Right forelimb (tissue), 1 donor: ENCODE measurements at places on chromosomes 7 and 10.

DNA sequence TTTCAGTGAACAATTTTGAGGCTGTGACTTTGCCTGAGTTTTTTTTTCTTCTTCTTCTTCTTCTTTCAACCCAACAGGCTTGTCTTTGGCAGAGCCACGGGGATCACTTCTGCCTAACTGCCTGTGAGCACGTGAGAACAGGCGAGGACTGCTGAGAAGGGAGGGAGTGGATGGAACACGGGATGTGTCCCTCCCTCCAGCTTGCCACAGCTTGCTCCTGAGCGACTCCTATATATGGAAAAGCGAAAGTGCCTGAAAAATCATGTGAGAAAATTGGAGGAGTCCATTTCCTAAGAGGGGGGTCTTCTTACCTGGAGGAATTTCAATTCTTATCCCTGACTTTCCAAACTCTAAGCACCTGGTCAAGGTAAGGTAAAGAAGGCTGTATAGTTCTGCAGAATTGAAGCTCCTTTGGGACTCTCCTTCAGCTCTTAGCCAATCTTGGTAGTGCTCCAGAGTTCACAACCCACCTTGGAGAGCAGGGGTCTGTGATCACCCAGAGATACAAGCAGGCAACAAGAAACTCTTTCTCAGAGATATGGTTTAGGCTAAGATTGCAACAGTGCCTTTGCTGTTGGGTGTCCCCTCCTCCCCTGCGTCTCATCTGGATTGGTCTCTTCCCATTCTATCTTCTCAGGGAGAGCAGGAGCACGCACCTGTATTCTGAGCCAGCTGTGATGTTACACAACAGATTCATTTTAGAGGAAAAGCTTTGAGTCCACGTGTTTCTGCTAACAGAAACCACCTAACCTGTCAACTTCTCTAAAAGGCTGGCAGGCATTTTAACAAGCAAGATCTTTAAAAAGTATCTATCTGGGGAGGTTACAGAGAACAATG, at the start of gene MAT1A:
TSS of gene MAT1A (minus strand) at position 208 of the 837 bp plus-strand sequence. CDS start 235 bp downstream, outside the sequence.
- no peak for DNase-seq

DNA sequence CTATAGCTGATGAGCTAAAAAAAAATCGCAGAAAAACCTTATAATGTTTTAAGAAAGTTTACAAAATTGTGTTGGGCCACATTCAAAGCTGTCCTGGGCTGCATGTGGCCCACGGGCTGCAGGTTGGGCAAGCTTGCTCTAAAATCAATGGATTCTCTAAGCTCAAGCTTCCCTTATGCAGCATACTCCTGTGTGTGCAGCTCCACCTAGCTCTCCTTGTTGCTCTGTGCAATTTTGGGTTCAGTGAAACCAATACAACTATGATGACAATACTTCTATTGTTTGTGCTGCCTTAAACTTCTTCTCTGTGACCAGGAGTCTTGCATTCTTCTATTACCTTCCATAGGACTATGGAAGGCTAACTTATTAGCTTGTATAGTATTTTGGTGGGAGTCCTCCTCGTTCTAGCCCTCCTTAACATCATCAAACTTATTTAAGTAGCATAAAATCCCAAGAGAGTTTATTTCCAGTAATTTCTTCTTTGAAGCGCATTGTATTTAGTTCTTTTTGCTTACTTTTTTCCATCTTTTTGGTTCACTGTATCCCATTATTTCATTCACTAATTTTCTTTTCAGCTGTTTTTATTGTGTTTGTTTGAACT, 170.9 kb upstream of the SMIM30 start:
- DNase-seq, result no peak

DNA sequence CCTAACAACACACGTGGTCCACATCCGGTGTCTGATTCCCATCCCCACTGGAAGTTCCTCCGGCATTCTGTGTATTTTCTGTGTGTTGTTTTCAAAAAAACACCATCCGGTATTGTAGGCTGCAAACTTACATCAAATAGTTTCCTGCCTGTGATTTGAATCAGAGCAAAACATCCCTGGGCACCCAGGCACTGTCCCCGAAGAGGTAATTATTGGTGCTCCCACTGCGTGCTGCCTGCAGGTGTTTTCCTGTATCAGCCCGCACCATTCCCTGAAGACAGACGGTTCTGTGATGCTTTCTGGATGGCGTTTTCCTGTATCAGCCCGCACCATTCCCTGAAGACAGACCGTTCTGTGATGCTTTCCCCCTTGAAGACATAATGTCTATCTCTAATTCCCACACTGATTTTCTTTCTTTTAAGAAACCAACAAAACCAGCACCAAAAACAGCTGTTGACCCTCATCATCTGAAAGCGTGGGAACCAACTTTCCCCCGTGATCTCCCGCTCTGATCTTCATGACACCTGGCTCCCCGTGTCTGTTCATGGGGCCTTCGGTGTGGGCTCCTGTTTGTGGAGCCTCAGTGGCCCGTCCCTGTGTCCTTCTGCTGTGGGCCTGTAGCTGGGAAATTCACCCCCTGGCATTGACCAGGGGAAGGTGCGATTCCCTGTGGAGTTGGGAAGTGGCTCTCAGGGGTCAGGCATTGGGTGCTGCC, 205.3 kb downstream of the ADARB2 start:
- no peak for DNase-seq

GRCh38 chr10:77409697-77410471, 227.7 kb downstream of the KCNMA1 start:
- no peak for DNase-seq

GRCh38 chr10:96415891-96416554, 57.2 kb upstream of the OPALIN start:
- no peak for DNase-seq

DNA sequence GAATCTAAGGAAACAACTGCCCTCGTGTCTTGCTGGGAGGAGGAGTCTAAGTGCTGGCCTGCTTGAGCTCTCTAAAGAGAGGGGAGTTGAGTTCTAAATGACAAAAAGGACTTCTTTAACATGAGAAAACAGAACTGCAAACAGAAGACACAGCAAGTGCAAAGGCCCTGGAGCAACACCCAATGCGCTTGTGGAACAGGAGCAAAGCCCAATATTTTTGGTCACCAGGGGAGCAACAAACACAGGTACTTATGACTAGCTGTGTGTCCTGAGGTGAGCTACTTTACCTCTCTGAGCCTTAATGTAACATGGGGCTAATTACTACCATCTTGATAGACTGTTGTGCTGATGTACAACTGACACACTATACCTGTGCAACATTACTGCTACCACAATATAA, 634.3 kb downstream of the PARD3 start:
- no peak for DNase-seq

- DNase-seq, result peak; percentile 42
These were observed 108.4 kb upstream of the HPS1 start for GRCh38 chr10:98555021-98555619.

- no peak for DNase-seq
These were observed 6.7 kb upstream of the COA1 start for GRCh38 chr7:43735802-43736603.
